ENCODE measurements at places on chromosomes 16 and 17.

DNA sequence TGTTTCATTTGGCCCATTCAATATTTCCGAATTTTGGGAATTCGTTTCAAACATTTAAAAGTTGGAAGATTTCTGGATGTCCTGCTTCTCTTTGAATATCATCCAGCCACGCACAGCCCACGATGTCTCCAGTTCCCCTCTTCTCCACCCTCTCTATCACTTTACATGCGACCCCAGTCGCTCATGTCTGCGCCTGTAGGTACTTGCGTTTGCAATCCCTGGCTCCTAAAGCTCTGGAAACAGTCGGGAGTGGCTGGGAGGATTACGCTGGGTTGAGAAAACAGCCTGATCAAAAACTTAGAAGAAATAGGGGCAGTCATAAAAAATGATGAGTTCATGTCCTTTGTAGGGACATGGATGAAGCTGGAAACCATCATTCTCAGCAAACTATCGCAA is 1.5 kb upstream of the SBK1 start:
- DNase-seq = no peak

GRCh38 chr16:52781005-52781630 is 234.2 kb upstream of the TOX3 start:
- no peak for DNase-seq

- peak; percentile 11 for DNase-seq
Measured at GRCh38 chr16:77191259-77191969, 424 bp downstream of the MON1B start.

DNA sequence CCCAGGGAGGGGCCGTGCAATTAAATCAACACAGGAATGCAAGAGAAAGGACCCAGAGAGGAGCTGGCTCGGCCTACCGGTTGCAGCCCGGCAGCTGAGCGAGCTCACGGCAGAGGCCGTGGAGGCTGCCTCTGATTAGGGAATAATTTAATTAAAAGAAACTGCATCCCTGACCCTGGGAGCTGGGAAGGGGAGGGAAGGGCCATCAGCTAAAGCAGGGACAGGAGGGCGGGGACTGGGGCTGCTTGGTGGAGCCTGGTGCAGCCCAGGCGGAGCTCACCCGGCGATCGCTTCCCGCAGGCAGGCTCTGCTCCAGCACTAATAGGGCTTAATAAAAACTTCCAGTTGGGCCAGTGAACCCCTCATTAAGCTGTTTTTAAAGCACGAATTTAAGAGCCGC is 43.4 kb downstream of the LMF1 start:
- DNase-seq = no peak

DNA sequence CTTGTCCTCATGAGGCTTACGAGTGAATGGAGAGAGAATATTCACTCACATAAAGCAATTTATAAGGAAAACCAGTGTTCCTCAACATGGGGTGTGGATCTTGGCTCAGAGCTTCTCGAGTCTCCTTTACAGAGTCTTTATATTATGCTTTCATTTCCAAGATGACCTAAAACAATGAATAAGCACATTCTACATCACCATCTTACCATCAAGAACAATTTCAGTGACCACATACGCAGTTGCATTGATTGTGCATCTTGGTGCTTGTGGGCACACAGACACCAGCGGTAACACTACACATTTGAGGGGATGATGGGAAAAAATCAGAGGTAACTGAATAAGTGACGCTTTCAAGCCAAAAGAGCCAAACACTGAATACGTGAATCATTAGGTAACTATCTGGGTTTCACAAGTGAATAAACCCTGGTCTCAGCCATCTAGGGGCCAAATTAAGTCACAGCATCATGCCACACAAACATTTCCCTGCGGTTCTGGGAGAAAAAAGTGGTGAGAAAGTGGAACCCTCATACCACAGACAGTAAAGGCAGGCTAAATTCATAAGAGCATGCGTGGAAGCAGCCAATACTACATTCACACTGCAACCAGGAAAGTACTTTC is 9.4 kb downstream of the CWC25 start:
- peak; percentile 48 for DNase-seq

DNA sequence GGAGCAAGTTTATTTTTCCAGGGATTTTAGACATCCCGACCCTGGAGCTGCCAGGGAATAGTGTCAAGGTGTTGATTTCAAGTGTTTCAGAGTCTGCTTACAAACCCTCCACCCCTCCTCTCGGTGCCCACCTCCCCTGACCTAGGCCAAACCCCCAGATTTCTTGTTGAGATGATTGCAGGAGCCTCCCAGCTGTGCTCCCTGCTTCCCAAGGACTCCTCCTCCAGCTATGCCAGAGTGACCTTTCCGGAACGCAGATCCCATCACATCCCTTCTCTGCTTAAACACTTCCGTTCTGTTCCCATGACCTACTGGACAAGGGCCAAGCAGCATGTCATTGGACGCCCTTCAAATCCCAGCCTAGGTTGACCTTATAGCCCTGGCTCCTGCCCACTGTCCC is 23.7 kb upstream of the CDH1 start:
- DNase-seq = no peak

DNA sequence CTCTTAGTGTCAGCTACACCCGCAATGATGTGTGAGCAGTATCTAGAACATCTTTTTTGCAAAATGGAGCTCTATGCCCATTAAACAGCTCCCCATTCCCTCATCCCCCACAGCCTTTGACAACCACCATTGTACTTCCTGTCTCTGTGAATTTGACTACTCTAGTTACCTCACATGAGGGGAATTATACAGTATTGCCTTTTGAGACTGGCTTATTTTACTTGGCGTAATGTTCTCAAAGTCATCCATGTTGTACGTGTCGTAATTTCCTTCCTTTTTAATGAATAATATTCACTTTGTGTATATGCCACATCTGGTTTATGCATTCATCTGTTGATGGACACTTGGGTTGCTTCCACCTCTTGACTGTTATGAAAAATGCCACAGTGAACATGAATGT is 23.2 kb upstream of the CCL22 start:
- no peak for DNase-seq

- peak; percentile 82 for DNase-seq
Measured at GRCh38 chr17:44794851-44795413, 35.2 kb downstream of the GJC1 start.

GRCh38 chr17:76791053-76791980 is 53.4 kb downstream of the MFSD11 start:
- DNase-seq = peak; percentile 87

DNA sequence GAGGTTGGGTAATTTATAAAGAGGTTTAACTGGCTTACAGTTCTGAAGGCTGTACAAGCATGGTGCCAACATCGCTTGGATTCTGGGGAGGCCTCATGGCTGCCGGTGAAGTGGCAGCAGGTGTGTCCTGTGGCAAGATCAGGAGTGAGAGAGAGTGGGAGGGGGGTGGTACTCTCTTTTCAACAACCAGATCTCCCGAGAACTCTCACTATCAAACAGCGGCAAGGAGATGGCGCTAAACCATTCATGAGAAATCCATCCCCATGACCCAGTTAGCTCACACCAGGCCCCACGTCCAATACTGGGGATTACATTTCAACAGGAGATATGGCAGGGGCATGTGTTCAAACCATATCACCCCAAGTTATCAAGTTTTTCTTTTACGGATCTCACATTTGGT is 44.0 kb upstream of the CBX4 start:
- DNase-seq = no peak

DNA sequence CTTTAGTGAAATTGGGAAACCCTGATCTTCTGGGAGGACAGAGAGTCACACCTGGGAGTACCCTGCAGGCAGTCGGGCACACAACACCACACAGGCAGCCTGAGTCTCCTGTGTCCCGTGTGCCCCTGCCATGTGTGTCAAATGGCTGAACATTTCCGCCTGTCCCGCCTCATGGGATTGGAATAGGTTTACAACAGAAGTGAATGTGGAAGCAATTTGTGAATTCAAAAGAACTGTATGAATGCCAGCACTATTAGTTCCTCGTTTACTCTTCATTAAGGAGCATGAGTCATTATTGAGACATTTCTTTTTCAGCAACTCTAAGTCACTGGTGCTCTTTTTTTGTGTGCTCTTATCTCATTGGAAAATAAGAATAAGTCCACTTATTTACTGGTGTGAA is 226.5 kb downstream of the PMP22 start:
- peak; percentile 1 for DNase-seq

- no peak for DNase-seq
Measured at GRCh38 chr17:68608515-68609130, 7.5 kb upstream of the FAM20A start.
